ENCODE measurements at places on chromosomes 2 and 18.

DNA sequence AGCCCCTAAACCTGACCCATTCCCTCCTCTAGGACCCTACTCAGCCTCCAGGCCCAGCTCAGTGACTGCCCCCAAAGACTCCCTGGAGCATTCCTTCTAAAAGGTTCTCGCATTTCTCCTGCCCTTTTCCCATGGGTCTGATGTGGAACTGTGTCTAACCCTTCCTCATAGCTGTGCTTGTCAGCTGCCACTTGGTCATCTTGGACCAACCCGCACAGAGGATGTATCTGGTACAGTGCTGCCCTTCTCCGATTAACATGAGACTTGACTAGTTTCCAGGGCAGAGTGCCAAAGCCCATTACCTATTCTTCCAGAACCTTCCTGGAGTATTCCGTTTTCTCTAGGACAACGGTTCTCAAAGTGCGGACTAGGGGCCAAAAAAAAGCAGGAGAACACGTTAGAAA is 518 bp upstream of the NFU1 start:
- no peak for DNase-seq

- no peak for DNase-seq
Observed at GRCh38 chr18:12048827-12049175, 44.8 kb upstream of the ANKRD62 start.

DNA sequence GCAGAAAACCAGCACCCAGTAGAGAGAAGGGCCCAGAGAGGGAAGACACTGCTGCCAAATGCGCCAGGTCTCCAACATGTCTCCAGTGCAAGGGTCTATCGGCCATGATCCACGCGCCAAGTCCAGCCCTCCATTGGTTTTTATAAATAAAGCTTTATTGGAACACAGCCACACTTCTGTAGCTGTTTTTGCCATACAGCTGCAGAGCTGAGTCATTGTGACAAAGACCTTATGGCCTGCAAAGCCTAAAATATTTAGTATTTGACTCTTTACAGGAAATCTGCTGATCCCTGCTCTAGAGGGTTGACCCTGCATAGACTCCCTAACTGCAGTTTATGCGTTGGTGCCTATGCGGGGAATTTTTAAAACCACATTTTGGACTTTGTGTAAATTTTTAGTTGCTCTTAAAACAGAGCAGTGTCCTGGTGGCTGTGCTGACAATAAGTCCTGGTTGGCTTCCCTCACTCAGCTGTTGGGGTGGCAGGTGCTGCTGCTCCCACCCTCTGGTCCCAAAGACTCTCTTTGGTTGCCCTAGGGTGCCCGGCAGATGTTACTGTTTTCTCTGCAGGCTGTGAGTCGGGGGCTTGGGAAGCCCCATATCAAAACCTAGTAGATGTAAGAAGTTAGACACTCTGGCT is 154.9 kb downstream of the CTIF start:
- DNase-seq: no peak

- DNase-seq: no peak
Observed at GRCh38 chr2:85854166-85854509, 34.7 kb downstream of the ST3GAL5 start.

DNA sequence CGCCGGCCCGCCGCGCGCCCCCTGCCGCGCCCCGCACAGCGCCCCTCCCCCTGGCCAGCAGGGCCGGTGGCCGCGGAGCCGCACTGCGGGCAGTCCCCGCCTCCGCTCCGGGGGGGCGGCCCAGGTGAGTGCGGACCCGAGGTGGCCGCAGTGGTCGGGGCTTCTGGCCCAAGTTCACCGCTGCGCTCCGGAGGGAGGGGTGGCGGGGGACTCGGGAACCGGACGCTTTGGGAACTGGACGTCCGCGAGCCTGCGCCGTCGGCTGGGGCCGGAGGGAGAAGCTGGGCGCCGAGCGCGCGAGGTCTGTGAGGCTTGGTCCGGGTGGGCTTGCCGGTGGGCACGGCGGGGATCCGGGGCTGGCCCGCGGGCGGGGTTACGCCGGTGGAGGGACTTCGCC is 591 bp upstream of the LDLRAD4 start:
- DNase-seq: no peak

DNA sequence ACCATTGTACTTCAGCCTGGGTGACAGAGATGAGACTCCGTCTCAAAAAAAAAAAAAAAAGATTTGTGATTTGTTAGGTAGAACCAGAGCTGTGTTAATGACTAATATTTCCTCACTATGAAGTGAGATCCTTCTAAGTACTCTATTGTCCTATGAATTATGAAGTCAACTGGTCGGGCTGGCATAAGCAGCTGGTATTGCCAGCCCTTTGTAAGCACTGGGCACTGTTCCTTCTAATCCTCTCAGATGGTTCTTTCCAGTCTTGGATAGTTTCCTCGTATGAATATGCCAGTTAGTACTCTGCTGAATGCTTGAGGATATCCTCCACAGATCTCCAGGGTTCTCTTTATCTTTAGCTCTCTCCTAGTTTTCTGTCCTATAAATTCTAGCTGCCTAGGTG is 223.1 kb upstream of the SP5 start:
- DNase-seq: no peak

DNA sequence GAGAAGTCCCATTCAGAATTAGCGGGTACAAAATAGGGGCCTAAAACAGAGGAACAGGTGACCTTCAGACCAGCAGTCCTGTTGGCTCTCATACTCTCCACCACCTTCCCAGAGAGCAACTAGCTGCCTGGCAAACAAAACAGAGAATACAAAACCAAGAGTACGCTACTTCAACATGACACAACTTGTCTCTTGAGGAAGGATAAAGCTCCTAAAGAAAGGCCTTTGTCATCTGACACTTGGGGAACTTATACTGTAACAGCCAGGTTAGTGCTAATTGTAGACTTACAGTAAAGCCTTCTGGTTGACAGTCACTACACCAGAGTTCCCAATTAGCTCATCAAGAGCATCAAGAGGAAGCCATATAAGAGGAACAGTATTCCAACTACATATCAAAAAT is 282.1 kb upstream of the NT5C1B start:
- DNase-seq: no peak

Measured in cortex of kidney (tissue), 1 donor.